ENCODE measurements at places on chromosomes 1 and 21.
A peak's percentile ranks its signal among the peaks of the same experiment; 100 is the strongest.

- no peak for DNase-seq
These were observed 7.1 kb downstream of the GPR157 start for GRCh38 chr1:9121496-9122409.

- DNase-seq = peak; percentile 13
These were observed 75.2 kb downstream of the GFI1 start for GRCh38 chr1:92411511-92411910.

DNA sequence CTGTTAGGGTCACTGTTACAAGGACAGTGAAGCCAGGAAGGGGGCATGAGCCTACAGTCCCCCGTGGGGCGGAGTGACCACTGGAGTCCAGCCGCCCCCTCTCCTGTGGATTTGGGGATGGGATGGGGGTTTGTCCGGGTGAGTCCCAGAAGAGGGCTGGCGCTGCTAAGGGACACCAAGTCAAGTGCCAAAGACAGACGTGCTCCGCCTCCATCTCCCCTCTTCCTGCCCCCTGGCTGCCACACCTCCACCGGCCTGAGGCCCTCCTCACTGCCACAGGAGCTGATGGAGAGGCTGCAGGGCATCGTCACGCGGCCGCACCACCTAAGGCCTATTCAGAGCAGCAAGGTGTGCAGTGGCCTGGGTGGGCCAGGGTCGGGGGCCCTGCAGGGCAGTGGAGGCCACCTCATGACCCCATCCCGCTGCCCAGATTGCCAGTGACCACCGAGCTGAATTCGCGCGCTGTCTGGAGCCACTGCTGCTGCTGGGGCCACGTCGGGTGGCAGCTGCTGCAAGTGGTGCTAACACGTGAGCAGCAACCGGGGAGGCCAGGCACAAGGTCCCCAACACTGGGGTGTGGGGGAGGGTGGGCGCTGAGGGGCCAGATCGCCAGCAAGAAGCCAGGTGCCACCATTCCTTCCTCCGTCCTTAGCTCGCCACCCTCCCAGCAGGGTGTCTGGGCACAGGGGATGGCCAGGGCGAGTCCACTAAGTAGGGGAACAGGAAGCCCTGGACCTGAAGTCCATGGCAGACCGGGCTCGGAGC is 4.9 kb downstream of the RNF207 start:
- DNase-seq = no peak

DNA sequence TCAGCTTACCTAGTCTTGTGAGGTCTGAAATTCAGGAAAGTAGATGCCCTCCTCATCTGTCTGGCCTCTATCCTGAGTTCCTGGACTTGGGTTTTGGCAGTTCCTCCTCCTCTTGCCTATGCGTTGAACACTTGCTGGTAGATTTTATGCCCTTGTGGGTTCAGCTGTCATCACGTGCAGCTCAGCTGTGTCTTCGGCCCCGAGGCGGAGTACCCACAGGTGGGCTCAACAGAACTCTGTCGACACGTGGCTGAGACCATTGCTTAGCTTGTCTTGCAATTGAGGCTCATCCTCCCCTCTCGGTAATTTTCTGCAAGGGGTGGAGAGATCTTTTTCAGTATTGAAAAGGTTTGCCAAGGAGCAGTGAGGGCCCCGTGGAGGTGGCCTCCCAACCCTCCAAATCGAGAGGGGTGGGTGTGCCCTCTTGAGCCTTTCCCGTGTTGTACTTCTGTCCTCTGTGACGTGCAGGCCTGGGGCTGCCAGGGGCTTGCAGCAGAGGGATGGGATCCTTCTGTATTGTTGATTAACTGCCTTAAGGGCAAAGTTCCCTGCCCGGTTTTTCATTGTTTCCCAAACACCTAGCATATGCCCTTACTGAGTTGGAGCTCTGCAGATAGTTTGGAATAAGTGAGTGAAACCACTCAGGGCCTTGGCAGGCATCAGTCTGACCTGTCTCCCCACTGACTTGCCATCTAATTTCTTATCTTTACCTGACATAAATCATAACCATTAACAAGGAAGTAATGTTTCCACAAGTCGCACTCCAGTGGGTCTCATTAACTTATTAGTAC is 2.9 kb downstream of the CENPS start:
- no peak for DNase-seq

- no peak for DNase-seq
These were observed 246.7 kb downstream of the HMCN1 start for GRCh38 chr1:185980891-185981290.

- DNase-seq = no peak
These were observed 6.7 kb downstream of the KCNJ15 start for GRCh38 chr21:38263493-38263892.

- no peak for DNase-seq
These were observed 309 bp downstream of the NSL1 start for GRCh38 chr1:212791261-212791675.

DNA sequence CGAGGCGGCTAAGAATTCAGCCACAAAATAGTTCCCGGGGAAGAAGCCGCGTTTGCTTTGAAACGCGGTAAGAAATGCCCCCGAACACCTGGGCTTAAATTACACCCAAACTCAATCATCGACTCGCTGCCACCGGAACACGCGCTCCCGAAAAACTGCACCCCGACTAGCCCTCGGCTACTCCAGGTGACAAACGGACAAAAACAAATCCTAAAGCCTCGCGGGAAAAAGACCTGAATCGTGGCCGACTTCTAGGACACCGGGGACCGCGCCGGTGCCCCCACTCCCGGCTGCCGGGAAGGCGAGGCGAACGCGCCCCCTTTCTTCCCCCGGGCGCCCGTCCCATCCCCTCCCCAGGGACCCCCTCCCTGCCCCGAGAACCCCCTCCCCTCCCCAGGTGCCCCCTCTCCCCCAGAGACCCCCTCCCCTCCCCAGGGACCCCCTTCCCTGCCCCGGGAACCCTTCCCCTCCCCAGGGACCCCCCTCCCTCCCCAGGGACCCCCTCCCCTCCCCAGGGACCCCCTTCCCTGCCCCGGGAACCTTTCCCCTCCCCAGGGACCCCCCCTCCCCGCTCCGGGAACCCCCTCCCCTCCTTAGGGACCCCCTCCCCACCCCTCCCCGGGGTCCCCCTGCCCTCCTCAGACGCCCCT is 628 bp downstream of the C1orf159 start:
- no peak for DNase-seq

GRCh38 chr1:81873946-81874345 is 73.2 kb downstream of the ADGRL2 start:
- DNase-seq = no peak

- no peak for DNase-seq
These were observed 15.3 kb upstream of the SYT2 start for GRCh38 chr1:202725526-202725925.

DNA sequence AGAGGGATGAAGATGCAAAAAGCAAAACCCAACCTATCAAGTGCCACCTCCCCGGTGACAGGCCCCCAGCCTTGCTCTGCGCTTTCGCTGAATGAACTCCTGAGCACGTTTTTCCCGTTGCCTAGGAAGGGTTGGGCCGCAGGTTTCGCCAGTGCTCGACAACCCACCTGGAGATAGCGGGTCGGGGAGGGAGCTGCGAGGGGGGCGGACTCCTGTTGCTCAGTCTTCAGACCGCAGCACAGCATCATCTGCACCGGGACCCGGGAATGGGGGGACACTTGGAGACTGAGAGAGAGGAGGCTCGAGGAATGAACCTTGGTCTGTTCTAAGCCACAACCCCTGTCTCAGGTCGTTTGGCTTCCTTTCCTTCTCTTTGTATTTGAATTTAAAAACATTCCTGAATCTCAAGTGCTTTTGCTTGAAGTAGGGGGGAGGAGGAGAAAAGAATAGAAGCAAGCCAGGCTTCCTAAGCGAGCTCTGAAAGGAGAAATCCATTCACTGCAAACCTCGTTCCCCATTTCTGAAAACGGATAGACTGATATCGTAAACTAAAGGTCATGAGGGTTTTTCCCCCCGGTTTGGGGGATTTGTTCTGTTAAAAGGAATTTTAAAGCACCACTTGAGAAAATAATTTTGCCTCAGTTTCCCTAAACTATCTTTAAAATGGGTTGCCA is 1.2 kb downstream of the AK5 start:
- no peak for DNase-seq

DNA sequence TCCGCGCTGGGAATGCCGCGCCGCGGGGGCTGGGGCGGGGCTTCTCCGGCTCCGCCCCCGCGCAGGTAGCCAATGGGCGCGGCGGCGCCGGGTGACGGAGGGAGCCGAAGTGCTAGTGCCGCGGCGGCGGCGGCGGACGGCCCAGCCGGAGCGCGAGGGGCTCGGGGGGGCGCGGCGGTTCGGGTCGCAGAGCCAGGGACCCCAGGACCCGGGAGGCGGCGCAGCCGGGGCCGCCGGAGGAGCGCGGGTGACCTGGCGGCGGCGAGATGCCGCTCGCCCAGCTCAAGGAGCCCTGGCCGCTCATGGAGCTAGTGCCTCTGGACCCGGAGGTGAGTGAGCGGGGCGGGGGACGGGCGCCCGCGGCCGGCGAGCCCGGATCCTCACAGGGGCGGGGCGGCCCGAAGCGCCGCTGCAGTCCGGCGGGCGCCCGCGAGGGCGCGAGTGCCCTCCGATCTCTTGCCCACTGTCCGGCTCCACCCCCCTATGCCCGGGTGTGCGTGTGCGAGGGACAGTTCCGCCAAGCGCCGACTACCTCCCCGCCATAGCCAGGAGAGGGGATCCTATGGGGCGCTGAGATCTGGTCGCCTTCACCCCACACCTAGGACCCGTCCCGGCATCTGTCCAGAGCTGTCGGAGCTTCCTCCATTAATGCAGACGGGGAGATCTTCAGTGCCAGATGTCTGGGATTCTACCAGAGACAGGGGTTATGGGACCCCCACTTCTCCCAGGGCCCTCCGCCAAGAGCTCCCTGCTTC is at the start of gene RPS6KA1:
Gene RPS6KA1 (plus strand): TSS at position 107 of the 755 bp plus-strand sequence. CDS start 160 bp downstream, at position 267.
- DNase-seq = no peak

- no peak for DNase-seq
These were observed 4.3 kb downstream of the RUSC1 start for GRCh38 chr1:155324717-155325602.

GRCh38 chr1:188761226-188761625 is 1716.4 kb downstream of the BRINP3 start:
- no peak for DNase-seq

- DNase-seq = no peak
These were observed 675.1 kb upstream of the CXADR start for GRCh38 chr21:16837721-16838120.

DNA sequence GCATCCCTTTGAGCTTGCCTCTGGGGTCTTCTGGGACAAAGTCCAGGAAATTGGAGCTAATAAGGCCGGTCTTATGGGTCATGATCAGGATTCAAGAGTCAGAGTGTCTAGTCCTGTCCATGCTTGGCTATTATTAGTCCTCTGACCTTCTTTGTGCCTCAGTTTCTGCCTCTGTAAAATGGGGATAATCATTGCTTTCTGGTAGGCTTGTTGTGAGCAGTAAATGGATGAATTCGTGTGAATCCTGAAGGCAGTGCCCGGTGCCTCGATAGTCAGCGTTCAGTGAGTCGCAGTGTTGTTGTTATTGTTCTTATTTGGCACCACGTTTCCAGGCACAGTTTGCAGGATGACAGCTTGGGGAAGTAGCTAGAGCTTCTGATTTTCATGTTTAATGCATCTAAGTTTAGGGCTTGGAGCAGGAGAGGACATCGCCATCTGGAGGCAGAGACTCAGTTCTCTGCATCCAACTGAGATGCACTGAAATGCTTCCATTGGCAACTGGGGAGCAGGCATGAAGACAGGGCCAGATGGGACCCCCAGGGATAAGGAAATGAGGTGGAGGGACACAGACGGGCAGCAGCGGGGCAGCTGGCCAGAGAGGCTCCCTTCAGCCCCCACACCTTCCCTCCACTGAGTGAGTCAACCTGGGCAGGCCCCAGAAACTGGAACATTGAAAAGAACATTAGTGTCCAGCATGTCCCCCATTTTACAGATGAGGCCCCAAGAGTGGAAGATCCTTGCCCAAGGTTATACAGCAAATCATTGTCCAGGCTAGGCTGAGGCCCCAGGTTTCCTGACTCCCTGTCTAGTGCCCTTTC is 160.3 kb downstream of the PTPRU start:
- no peak for DNase-seq

DNA sequence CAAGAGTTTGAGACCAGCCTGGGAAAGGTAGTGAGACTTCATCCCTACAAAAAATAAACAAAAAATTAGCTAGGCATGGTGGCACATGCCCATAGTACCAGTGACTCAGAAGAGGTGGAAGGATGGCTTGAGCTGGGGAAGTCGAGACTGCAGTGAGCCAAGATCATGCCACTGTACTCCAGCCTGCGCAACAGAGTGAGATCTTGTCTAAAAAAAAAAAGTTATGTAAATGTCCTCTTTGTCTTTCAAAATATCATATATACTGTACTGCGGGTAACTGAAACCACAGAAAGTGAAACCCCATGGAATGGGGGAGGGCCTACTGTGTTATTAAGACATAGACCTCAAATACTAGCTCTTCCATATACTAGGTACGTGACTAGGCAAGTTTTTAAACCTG is 20.8 kb downstream of the ACADM start:
- no peak for DNase-seq

GRCh38 chr1:204602111-204602579 is 83.4 kb downstream of the LRRN2 start:
- no peak for DNase-seq

DNA sequence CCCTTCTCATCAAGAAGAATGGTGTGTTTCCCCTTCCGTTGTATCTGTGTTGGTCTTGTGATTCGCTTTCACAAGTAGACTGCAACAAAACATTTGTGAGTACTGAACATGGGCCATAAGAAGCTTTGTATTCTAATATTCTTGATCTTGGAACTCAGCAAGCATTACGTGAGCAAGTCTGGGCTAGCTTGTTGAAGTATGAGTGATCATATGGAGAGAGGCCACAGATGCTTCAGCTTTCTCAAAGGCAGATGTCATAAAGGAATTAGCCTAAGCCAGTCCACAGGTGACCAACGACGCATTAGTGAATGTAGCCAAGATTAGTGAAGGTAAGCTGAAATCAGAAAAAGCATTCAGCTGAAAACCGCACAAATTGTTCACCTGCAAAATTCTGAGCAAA is 609.6 kb upstream of the NEGR1 start:
- DNase-seq = no peak

DNA sequence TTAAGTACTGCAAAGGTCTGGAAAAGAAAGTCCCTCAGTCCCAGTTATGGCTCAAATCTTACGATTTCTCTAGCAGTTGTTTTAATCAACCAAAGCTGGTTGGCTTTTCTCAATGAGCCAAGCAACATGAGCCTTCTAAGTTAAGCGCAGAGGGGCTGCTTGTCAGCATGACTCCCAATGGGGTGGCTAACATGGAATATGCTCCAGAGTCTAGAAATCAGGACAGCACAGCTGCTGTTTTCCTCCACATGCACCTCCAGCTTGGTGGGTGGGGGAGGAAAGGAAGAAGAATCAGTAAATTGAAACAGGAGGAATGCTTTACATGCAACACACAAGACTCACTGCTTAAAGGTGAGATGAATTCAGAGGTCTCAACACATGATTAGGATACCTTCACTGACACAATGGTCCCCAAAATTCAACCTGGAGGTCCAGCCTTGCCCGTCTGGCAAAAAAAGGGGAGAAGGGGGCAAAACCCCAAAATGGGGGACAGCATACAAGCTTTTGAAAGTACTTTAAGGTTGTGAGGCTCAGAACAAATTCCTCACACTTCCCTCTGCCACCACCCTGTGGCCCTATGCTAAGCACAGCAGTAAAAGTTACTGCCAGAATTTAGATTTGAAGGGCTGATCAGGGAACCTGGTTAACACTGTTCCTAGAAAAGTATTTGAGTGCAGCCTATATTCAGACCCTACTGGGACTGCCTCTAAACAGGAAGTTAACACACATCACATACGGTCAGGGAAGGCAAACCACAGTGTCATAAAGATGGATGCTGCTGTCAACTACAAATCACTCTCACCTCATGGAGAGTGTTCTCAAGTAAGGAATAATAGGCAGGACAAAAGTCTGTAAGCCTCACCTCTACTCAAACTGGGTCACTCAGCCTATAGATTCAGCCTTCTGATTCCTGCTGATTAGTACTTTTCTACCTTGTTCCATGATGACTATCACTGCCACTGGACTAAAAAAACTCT is 2.6 kb downstream of the GATAD2B start:
- DNase-seq = no peak

- DNase-seq = no peak
These were observed 73.6 kb downstream of the ZNF281 start for GRCh38 chr1:200336101-200336845.
